Esophagus muscularis mucosa (tissue), 4 donors: ENCODE measurements at places on chromosomes 6 and 20. TPM values are rescaled to one million over a fixed set of nuclear protein-coding genes. Genes with fewer than 3 reads are reported as not detected.

The GJA10 gene
- not detected for total RNA-seq

The MYB gene
- total RNA-seq: 0.29 TPM

The ATXN1 gene
- 43.6 TPM for total RNA-seq

The HTR1E gene
- total RNA-seq: 0.17 TPM

The SOX18 gene
- total RNA-seq: 5.6 TPM

The OPRM1 gene
- total RNA-seq: 1.2 TPM

The PPP1R14C gene
- not detected for total RNA-seq

The ARG1 gene
- 1.3 TPM for total RNA-seq

The HLA-DRA gene
- 93.9 TPM for total RNA-seq

The MACROD2 gene
- 2.7 TPM for total RNA-seq

The SGK2 gene
- 0.66 TPM for total RNA-seq

The TINAG gene
- total RNA-seq: not detected
